ENCODE measurements at places on chromosomes 7 and 10.

- DNase-seq: no peak
Observed at GRCh38 chr7:36775061-36775620, 50.8 kb upstream of the AOAH start.

GRCh38 chr10:46284286-46285229 lies 2.2 kb upstream of the ANTXRL start:
- peak; percentile 65 for DNase-seq

DNA sequence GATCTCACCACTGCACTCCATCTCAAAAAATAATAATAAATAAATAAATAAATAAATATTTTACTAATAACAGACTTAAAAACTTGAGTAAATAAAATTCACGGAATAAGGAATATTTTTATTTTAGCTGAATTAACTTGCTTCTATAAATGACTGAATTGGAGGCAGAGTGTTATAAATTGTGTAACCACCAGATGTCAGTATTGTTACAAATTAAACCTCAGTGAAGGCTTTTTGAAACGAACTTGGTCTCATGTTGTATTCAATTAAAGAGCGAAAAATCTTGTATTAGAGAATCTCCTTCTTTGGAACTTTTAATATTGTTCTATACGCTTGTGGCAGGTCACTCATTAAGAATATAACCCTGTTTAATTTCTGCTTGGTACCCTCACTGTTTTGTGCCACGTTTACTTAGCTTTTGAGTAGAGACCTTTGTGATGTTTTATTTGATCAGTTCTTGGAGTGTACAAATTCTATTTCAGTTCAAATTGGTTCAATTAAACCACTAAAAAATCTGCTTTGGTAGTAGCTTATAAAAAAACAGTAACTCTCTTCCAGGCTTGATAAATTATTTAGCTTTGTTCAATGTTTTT lies 45.6 kb upstream of the SCIN start:
- DNase-seq: peak; percentile 53

DNA sequence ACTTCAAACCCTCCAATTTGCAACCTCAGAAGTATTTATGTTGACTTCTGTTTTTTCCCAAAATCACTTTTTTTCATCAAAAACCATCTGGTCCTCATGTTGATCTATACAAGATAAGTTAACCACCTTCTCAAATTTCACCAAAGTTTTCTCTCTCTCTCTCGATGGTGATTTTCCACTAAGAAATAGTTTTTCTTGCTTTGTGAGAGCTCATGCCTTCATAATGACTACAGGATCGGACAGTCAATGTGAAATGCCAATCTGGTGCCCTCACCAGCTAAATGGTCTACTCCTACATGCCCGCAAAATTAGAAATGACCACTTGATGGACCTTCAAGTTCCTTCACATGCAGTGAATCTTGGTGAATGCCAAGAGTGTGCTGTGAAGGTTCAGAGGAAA lies 40.4 kb downstream of the CNNM1 start:
- DNase-seq: no peak

GRCh38 chr7:127409629-127410028 lies 17.1 kb upstream of the ZNF800 start:
- DNase-seq: peak; percentile 12

DNA sequence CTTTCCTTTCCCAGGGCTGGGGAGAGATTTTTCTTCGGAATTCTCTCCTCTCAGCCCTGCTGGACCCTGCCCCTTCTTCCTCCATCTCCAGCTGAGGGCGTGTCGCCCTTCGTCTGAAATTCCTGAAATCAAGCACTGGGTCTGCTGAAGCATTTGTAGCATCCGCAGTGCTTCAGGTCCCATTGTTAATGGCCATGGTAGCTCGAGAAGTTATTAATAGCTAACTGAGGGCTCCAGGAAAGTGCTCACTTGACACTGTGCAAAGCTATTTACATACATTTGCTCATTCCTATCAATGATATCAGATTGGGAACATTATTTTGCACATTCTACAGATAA lies 515 bp downstream of the FAM149B1 start:
- DNase-seq: no peak

DNA sequence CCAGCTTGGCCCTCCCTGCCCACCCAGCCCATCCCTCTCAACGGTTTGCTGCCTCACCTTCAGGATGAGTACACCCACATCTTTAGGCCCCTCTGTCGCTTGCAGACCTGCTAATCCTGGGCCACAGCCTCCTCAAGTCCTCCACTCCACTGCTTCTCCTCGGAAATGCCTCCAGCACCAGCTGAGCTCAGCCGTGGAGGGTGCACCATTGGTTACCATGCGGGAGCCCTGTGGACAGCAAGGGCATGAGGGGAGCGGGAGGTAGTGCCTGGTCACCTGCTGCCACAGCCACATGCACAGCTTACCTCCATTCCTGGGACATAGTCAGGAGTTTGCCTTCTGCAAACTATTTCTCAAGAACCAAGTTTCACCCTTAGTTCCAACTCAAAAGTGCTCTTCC lies 286.3 kb upstream of the ZMIZ1 start:
- no peak for DNase-seq

DNA sequence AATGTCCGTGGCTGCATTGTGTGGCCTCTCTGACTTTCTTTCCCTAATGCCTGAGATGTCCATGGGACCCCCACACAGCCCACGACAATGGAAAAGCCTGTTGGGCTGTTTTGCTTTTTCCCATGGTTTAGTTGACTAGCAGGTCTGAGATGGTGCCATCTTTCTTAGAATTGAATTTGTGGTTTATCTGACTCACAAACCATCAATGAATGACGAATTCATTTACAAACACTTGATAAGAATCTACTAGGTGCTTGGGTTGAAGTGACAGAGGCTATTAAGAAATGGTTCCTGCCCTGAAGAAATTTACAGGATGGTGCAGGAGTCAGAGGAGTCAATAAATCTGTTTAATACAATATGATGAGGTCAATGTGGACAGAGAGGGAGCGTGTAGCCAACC lies 75.4 kb downstream of the OTUD1 start:
- DNase-seq: no peak

- DNase-seq: peak; percentile 48
Observed at GRCh38 chr10:118447478-118448270, 105.5 kb upstream of the FAM204A start.

GRCh38 chr10:14172336-14172950 lies 158.3 kb downstream of the FRMD4A start:
- DNase-seq: no peak

Data from fibroblast of upper back skin (primary cell).